ENCODE measurements at places on chromosomes 12 and 14.

- DNase-seq: no peak
These were observed 122.7 kb downstream of the C12orf42 start for GRCh38 chr12:103373088-103373523.

- no peak for DNase-seq
These were observed 89.8 kb downstream of the SLC15A5 start for GRCh38 chr12:16187660-16188059.

DNA sequence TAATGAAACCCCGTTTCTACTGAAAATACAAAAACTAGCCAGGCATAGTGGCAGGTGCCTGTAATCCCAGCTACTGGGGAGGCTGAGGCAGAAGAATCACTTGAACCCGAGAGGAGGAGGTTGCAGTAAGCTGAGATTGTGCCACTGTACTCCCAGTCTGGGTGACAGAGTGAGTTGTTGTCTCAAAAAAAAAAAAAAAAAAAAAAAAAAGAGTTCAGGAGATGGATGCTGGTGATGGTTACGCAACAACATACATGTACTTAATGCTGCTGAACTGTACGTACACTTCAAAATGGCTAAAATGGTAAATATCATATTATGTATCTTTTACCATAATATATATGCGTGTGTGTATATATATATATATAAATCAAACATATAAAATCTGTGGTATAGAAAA lies 29.0 kb downstream of the ACTN1 start:
- DNase-seq: no peak

GRCh38 chr14:33943096-33943883 lies 7.6 kb downstream of the EGLN3 start:
- DNase-seq: no peak

GRCh38 chr12:10736463-10736862 lies 13.3 kb upstream of the YBX3 start:
- DNase-seq: no peak

GRCh38 chr14:63633801-63634200 lies 7.9 kb downstream of the WDR89 start:
- no peak for DNase-seq

GRCh38 chr14:70291396-70291795 lies 68.1 kb downstream of the COX16 start:
- no peak for DNase-seq

DNA sequence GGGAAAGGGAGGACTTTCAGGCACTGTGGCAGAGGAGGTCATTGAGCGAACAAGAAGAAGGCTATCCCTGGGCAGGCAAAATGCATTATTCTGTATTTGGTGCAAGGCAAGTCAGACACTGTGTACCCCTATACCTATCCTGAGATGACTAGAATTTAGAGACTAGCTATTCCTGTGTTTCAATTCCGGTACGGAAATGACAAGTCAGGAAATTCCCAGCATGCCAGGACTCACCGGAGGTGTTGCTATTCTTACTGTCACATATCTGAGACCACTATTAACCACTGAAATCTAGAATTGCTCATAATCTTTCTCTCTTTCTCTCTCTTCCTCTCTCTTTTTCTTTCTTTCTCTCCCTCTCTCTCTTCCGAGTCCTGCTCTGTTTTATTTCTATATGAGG lies 297.1 kb downstream of the PDZRN4 start:
- DNase-seq: no peak

Measured in ovary (tissue), 10 donors.